D341Med (cell line): ENCODE measurements at places on chromosomes 16 and 17.

- no peak for DNase-seq
Observed at GRCh38 chr16:58727028-58727781, 6.9 kb downstream of the GOT2 start.

DNA sequence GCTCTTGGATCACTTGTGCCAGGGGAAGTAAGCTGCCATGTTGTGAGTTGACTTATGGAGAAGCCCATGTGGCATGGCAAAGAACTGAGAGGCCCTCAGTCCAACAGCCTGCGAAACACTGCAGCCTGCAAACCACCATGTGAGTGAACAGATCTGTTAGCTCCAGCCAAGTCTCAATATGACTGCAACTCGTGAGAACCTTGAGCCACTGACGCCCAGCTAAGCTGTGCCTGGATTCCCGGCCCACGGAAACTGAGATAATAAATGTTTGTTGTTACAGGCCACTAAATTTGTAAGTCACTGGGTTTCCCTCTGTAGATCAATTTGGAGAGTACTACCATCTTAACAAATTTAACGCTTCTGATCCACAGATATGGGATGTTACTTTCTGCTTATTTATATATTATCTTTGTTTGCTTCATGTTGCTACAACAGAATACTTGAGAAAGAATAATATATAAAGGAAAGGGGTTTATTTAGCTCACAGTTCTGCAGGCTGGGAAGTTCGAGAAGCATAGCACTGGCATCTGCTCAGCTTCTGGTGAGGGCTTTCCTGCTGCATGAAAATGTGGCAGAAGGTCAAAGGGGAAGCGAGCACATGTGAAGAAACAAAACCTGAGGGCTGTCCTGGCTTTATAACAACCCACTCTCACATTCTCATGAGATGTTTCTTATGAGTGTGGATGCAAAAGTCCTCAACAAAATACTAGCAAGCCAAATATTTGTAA lies 29.4 kb upstream of the ATP2A3 start:
- no peak for DNase-seq

- DNase-seq = no peak
Observed at GRCh38 chr17:9241371-9241712, 220.0 kb downstream of the NTN1 start.

DNA sequence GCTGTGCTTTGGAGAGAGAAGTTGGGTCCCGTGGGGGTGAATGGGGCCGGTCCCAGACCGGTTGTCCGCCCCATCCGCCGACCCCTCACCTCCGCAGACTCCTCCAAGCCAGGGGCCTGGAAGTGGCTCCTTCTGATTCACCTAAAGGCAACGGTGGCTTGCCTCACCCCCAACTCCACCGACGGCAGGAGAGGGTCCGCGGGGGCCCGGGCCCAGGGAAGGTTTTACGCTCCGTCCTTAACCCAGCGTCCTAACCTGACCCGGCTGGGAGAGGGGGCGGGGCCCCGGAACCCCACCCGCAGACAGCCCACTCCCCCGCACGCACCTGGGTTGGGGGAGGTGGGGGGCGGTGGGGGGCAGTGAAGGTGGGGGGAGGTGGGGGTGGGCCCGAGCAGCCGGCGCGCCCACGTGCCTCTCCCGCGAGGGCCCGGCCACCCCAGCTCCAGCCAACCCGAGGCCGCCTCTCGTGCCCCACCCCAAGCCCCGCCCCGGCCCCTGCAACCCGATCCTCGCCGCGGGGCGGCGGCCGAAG lies 12.7 kb upstream of the CD300A start:
- DNase-seq = peak; percentile 100

- peak; percentile 72 for DNase-seq
Observed at GRCh38 chr16:58020628-58021521, 4.7 kb upstream of the MMP15 start.

DNA sequence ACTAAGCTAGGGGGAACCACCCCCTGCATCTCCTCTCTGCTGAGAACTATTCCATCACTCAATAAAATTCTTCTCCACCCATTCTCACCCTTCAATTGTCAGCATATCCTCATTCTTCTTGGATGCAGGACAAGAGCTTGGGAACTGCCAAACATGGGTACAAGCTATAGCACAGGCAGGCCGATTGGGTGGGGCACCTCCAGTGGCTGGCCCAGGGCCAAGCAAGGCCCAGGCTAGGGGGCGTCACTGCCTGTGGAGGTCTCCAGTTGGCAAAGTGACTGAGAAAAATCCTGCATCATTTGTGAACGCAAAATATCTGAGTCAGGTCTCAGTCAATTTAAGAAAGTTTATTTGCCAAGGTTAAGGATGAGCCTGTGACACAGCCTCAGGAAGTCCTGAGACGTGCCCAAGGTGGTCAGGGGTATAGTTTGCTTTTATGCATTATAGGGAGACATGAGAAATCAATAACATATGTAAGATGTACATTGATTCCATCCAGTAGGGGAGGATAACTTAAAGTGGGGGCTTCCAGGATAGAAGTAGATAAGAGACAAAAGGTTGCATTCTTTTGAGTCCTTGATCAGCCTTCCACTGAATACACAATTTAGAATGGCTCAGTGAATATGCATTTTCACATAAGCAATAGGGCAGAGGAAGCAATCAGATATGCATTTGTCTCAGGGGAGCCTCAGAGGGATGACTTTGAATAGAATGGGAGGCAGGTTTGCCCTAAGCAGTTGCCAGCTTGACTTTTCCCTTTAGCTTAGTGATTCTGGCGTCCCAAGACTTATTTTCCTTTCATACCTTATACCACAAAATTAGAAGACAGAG lies 21.5 kb upstream of the DHRS7B start:
- DNase-seq = no peak

DNA sequence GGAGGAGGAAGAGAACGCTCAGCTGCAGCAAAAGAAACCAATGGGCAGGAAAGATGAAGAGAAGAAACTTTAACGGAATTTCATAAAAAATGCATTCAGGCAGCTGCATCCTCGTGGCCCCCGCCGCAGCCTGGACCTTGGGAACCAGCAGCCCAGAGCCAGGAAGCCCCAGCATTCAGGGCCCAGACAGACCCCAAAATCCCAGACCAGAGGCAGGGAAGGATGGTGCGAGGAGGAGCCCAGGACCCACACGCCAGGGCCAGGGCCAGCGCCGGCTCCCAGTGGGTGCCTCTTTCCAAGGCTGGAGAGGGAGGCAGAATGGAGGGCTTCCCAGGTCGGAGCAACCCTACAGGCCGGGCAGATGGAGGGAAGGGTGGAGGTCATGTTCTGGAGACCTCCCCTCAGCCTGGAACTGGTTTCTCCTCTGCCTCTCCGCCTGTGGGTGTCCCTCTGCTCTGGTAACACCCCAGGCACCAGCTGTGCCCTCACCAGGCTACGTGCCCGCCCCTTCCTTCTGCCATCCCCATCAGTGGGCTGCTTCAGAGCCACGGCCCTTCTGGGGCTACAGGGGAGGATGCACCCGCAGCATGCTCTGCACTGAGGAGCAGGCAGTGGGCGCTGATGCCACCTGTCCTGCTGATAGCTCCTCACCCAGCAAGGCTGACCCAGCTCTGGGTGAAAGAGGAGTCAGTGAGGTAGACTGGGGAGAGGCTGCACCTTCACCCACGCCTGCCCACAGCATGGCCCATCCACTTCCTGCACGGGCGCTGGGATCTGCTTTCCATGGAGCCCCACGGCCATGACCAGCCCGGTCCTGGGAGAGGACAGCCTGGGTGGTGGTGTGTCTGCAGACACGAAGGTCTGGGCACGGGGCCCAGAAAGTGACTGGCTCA lies 1.2 kb upstream of the MIF4GD start:
- DNase-seq = peak; percentile 55

GRCh38 chr16:67158637-67159600 lies 790 bp downstream of the TRADD start:
- no peak for DNase-seq

DNA sequence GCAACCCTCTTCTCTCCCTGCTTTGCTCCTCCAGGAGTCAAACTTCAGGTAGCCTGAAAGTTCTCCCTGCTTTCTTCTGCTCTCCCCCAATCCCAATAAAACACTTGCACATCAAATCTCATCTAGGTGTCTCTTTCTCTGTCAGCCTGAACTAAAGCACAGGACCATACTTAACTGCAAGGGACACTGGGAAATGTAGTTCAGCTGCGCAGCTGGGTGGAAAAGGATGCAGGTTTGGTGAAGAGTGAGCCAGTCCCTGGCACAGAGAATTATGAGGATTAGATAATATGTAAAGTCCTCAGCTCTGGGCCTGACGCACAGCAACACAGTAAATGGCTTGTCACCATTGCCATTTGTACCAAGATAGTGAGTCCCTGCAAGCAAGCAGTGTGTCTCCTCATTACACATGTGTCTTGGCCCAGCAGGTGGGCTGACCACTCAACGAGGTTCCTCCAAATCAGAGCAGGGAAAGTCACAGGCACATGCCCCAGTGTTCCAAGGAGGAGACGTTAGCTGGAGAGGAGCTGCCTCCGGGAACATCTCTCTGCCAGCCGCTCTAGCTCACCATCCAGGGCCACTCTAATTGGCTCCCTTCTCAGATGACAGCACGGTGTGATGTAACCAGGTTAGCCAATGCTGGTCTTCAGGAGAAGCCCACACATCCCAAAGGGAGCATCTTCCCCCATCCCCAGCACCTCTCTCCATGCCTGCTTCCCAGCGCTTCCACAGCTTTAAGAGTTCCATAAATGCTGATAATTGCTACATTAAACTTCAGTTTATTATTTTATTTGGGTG lies 29.7 kb upstream of the IRX3 start:
- DNase-seq = no peak

- no peak for DNase-seq
Observed at GRCh38 chr16:3347586-3347985, 8.1 kb upstream of the OR2C1 start.
